ENCODE measurements at places on chromosomes 16 and 17.

- no peak for DNase-seq
Observed at GRCh38 chr16:58284031-58284430, 10.8 kb downstream of the PRSS54 start.

- no peak for DNase-seq
Observed at GRCh38 chr16:1823821-1824220, 2.8 kb downstream of the HAGH start.

GRCh38 chr17:64146418-64147109 lies 16.6 kb upstream of the ERN1 start:
- peak; percentile 21 for DNase-seq

DNA sequence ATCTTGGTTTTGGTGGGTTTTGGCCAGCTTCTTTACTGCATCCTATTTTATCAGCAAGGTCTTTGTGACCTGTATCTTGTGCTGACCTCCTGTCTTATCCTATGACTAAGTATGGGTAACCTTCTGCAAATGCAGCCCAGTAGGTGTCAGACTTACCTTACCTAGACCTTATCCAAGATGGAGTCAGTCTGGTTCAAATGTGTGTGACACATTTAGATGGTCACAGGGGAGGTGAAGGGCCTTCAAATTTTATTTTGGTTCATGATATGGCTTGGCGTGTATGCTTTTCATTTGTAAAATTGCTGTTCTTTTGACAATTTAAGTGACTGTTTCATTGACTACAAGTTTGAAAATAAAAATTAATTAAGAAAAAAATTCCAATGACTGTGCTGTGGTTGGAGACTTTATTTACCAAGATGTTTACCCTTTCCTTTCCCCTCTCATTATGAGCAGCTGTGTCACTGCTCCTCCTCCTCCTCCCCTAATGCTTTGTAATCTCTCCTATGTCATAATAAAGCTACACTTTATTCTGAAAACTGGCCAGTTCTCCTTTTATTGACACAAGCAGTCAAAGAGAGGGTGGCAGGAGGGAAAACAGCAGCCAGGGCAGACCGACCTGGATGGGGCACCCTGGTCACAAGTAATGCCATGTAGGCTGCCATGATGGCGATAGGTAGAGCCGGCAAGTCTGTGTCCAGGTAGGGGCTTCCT lies 49.4 kb downstream of the TNFRSF13B start:
- no peak for DNase-seq

DNA sequence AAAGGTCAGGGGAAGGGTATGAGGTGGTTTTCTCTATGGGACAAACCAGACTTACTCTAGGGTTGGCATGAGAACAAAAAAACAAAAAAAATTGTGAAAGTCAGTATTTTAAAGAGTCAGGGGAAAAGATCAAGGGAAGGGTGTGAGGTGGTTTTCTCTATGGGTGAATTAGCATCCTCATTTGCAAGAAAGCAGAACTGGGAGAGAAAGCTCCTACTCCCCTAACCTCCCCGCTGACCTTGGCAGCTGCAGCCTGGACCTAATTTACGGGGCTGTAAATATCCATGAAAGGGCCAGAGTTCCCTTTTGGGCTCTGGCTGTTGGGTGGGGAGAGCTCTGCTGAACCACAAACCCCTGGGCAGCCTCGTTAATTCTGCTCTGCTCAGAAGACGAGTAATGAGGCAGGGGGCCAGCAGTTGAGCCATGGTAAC lies 10.6 kb downstream of the RHBDL3 start:
- DNase-seq, result no peak

DNA sequence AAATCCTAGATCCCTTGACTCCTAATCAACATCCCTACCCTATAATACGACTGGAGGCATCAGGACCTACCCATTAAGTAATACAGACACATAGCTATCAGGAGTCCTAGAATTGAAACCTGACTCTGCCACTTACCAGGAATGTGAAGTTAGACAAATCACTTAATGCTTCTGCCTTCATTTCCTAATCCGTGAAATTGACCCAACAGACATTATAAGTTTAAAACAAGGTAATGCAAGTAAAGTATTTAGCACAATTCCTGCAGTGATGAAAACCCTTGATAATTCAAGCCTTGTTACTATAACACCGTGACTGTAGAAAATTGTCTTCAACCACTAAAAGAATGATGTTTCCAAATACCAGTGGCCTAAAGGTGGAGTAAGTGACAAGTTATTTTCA lies 150.2 kb downstream of the KCNJ2 start:
- no peak for DNase-seq

DNA sequence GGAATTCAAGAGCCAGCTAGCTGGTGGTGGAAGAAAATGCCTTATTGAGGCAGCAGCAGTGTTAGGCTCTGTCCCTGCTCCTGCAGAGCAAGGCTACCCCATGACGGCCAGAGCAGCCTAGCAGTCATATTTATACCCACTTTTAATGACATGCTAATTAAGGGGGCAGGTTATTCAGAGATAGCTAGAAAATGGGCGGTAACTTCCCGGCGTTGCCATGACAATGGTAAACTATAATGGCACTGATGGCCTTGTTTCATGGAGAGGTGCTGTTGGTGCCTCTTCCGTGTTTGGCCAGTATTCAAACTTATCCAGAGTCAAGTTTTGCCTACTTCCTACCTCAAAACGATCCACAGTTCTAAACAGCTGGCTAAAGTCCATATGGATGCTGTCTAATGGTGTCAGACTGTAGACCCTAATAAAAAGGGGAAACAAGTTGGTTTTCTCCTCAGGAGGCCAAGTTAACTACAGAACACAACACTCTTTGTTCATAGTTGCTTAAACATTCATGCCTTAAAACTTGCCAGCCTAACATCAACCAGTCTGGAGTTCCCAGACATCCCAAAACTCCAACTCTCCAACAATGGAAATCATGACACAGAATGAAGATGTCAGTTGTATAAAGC lies 3.7 kb upstream of the SCNN1B start:
- no peak for DNase-seq

- DNase-seq, result no peak
Observed at GRCh38 chr17:39659279-39660010, 5.7 kb upstream of the TCAP start.

- DNase-seq, result no peak
Observed at GRCh38 chr16:31182391-31182790, 2.5 kb downstream of the FUS start.

GRCh38 chr16:27665881-27666280 lies 115.9 kb downstream of the KATNIP start:
- no peak for DNase-seq

GRCh38 chr16:20881503-20881878 lies 18.7 kb downstream of the DCUN1D3 start:
- DNase-seq, result no peak

- DNase-seq, result peak; percentile 85
Observed at GRCh38 chr17:61416540-61417363, 17.1 kb downstream of the TBX2 start.

GRCh38 chr16:73385696-73386095 lies 337.8 kb upstream of the ZFHX3 start:
- DNase-seq, result no peak

- no peak for DNase-seq
Observed at GRCh38 chr16:87042551-87043230, 274.5 kb downstream of the C16orf95 start.

GRCh38 chr17:51391982-51392654 lies 131.8 kb downstream of the UTP18 start:
- no peak for DNase-seq

GRCh38 chr16:62077998-62078397 lies 41.8 kb upstream of the CDH8 start:
- no peak for DNase-seq

- DNase-seq, result no peak
Observed at GRCh38 chr17:17206913-17207335, 791 bp upstream of the PLD6 start.
